ENCODE measurements at places on chromosomes 3 and 15. TPM values are rescaled to one million over a fixed set of nuclear protein-coding genes. Genes with fewer than 3 reads are reported as not detected.

MOBP gene
- not detected for total RNA-seq

PLSCR4 gene
- total RNA-seq, result 79.9 TPM

LYZL4 gene
- not detected for total RNA-seq

GRM2 gene
- total RNA-seq, result not detected

P2RY1 gene
- 5.9 TPM for total RNA-seq

SAMD7 gene
- total RNA-seq, result not detected

IQCF5 gene
- not detected for total RNA-seq

OR5K2 gene
- total RNA-seq, result not detected

CHP1 gene
- 607 TPM for total RNA-seq

DCLK3 gene
- not detected for total RNA-seq

GP9 gene
- total RNA-seq, result not detected

NCK1 gene
- total RNA-seq, result 62.2 TPM

CAPN3 gene
- 10.4 TPM for total RNA-seq

DNAH12 gene
- 0.17 TPM for total RNA-seq

SLC27A2 gene
- 1.0 TPM for total RNA-seq

PLA2G4F gene
- not detected for total RNA-seq

CCDC13 gene
- not detected for total RNA-seq

GOLGA6A gene
- not detected for total RNA-seq

EPHB3 gene
- total RNA-seq, result not detected

TOP2B gene
- 88.4 TPM for total RNA-seq

AMIGO3 gene
- 1.1 TPM for total RNA-seq

LIPC gene
- total RNA-seq, result 0.44 TPM

ARNT2 gene
- total RNA-seq, result 1.5 TPM

HRG gene
- not detected for total RNA-seq

VGLL3 gene
- 77.1 TPM for total RNA-seq

C2CD4A gene
- total RNA-seq, result not detected

MAGEL2 gene
- total RNA-seq, result not detected

P3H2 gene
- total RNA-seq, result 3.8 TPM

TRIM42 gene
- total RNA-seq, result not detected

GNL3 gene
- 62.3 TPM for total RNA-seq

CCR5 gene
- 0.88 TPM for total RNA-seq

NMD3 gene
- total RNA-seq, result 58.0 TPM

TPRG1 gene
- 36.0 TPM for total RNA-seq

GABRB3 gene
- 0.88 TPM for total RNA-seq

WDR72 gene
- total RNA-seq, result not detected

CCDC33 gene
- total RNA-seq, result not detected

ZNF148 gene
- total RNA-seq, result 22.6 TPM

TGM5 gene
- total RNA-seq, result 0.22 TPM

RTP1 gene
- total RNA-seq, result not detected

MCTP2 gene
- total RNA-seq, result 4.9 TPM

AADACL2 gene
- total RNA-seq, result not detected

GOLGA6L4 gene
- 7.3 TPM for total RNA-seq

TMEM207 gene
- not detected for total RNA-seq

TRAIP gene
- 2.0 TPM for total RNA-seq

EEF1AKMT4 gene
- 4.2 TPM for total RNA-seq

SEC22A gene
- total RNA-seq, result 21.8 TPM

CPA3 gene
- 1.9 TPM for total RNA-seq

EIF4E3 gene
- total RNA-seq, result 54.5 TPM

NR1I2 gene
- total RNA-seq, result 0.68 TPM

NPAP1 gene
- total RNA-seq, result not detected

ASB14 gene
- total RNA-seq, result not detected

SERINC4 gene
- total RNA-seq, result not detected

SH2D7 gene
- not detected for total RNA-seq

OPA1 gene
- total RNA-seq, result 68.5 TPM

ANKDD1A gene
- 13.9 TPM for total RNA-seq

TUSC7 gene
- total RNA-seq, result not detected

KBTBD12 gene
- 0.68 TPM for total RNA-seq

Measured in subcutaneous adipose tissue (tissue), 4 donors.